Left forelimb (tissue), 1 donor: ENCODE measurements at places on chromosomes 16 and 17.

- peak; percentile 59 for DNase-seq
These were observed at the start of gene TCAP for GRCh38 chr17:39664581-39665561. TCAP (plus strand) TSS chr17:39665349; CDS start chr17:39665360, 11 bp downstream.

DNA sequence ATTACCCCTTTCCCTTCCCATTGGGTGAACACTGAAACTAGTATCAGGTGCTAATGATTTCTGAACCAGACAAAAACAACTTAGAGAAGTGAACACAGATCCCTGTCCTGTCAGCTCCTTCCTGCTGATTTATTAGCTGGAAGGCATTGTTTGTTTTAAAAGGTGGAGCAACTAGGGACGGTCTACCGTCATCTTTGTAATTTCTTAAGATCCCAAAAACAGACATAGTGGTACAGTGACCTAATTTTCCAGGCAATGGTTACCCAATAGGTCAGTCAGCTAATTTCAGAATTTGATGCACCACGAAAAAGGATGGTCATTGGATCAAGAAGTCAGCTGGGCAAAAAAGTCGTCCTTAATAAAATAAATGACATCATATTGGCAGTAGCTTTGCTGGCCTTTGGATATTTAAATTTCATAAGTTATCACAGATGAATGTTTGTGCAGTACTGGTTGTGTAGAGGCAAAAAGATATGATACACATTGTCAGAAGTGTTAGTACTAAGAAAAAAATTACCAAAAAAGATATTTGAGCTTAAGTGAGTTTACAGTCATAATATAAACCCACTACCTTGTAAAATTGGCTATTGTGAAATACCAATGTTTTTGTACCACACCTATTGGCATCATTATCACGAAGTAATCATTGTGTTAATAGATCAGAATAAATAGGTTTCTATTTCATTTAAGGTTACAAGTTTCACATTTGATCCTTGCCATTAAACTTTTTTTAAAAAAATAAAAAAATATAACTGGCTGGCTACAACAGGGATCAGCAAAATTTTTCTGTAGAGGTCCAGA, 27.2 kb upstream of the KCNJ16 start:
- no peak for DNase-seq

DNA sequence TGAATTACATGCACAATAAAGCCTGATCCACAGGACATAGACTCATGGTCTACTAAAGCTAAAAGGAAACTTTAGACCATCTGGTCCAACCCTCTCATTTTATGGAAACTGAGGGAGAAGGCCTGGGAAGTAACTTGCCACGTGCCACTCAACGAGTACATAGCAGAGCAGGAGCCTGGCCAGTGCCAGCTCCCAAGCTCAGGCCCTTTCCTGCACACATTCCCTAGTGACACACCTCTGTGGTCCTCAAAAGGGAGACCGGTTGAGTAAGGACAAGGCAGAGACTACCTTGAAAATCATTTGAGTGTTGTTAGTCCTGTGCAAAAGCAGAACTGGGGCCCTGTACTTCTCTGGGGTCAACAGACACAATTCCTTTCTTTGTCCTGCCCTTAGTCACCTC, 2.8 kb downstream of the CCL4L2 start:
- DNase-seq = no peak

DNA sequence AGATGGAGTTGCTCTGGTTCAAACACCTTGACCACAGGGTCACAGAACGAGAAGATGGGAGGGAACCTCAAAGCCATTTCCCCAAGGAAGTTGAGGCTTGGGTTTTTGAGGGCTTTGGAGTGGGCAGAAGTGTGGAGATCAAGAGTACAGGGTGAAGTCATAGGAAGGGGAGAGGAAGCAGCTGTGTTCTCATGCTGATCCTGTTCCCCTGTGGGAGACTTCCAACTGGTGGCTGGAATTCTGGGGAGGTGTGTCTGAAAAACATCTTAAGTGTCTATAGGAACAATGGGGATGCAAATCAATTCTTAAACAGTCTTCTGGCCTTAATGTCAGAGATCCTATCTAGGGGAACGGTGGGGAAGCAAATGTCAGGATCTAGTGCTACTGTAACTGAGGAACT, 38.8 kb upstream of the HSBP1 start:
- DNase-seq = no peak

DNA sequence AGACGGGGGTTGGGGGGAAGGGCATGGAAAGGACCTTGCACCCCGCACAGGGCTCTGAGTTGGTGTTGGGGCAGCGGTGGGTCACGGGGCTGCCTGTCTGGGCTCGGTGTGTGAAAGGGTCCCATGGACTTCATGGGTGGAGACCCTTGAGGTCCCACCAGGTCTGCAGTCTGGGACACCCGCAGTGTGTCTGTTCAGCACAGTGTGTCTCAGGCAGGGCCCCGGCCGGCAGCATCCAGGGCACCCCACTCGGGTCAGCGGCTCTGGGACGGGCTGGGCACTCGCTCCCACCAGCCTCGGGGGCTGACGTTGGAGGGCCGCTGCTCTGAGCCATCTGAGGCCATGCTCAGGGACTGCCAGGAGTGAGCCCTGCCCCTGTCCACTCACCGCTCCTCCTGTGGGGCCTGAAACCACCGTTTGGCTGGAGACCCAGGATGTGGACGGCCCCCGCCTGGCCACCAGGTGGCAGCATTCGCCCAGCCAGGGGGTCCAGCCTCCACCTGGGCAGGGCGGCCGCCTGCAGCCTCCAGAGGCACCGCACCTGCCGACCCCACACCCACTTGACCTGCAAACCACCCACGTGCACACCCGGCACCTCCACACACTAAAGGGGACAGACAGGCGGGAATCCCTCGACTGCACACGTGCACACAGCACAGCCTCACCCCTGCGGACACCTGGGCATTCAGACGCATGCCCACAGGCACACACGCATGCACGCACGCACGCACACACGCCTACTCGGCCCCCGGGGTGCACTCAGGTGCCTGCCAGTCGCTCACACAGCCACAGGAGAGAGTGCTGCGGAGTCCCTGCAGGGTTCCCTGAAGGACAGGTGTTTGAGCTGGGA, 10.1 kb upstream of the ZFPM1 start:
- peak; percentile 86 for DNase-seq

GRCh38 chr17:80424261-80424660, 9.3 kb downstream of the ENDOV start:
- no peak for DNase-seq

- no peak for DNase-seq
These were observed 1.3 kb downstream of the NETO2 start for GRCh38 chr16:47142486-47142820.

DNA sequence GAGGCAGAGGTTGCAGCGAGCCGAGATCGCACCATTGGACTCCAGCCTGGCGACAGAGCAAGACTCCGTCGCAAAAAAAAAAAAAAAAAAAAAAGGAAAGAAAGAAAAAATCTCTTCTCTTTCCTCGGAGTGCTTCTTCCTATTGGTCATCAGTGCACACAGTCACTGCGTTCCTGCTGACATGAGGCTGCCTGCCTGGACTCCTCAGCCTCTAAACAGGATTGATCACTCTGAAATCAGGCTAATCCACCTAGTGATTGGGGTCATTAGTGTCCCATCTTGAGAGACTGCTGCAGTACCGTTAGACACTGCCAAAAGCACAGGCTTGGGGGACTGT, 30.8 kb downstream of the PLCD3 start:
- DNase-seq = no peak

- DNase-seq = no peak
These were observed 88.2 kb upstream of the FA2H start for GRCh38 chr16:74862743-74863244.

DNA sequence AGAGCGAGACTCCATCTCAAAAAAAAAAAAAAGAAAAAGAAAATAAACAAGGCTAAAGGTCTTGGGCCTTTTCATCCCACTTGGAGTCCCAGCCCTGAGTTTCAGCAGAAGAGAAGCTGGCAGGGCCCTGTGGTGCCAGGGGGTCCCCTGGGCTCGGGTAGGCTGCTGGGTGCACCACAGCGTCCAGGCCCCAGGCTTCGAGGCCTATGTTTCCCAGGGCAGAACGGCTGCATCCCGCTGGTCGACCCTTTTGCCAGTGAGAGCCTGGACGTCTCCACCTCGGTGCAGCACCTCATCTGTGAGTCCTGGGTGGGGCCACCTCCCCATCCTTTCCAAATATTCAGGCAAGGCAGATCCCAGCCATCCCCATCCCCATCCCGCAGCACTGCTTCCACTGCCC, 2.2 kb downstream of the TMEM235 start:
- DNase-seq = no peak

GRCh38 chr17:73069841-73070240, 22.6 kb downstream of the SLC39A11 start:
- DNase-seq = no peak

DNA sequence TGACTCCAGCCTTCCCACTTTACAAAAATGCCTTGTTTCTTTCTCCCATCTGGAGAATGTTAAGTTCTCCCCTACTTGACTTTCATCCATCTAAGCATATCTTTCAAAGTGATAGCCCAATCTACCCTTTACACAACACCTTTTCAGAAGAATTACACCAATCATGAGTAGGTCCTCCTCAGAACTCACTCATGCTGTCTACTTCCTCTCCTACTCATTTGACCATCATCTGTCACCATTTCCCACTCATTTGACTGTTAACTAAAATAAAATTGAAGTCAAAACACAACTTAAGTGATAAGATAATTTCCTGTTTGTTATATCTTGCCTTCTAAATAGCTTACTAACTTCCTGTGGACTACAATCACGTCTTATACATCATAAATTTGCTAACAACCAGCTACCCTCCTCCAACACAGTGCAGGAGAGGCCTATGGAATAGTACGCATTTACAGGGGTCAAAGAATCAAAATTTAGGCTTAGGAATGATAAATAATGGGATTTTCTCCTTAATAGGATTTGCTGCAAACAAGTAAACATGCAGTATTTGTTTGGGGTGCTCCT, 16.1 kb downstream of the KCNJ16 start:
- DNase-seq = no peak

GRCh38 chr16:12504312-12504711, 299.4 kb downstream of the CPPED1 start:
- DNase-seq = no peak

DNA sequence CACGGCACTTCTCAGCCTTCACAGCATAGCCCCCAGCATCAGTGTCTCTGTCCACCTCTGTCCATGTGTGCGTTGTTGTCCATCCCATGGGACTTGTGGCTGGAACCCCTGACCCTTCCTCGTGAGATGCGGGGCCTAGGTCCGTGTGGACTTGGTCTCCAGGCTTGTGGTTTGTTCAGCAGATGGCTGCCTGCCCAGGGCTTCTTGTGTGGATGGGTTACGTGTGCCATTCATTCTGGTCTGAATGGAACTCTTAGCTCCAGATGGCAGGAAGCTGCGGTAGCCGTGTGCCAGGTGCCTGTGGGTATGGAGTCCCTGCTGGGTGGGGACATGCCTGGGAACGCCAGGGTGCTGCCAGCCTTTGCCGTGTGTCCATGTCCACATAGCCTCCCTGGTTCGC, 31.7 kb upstream of the NUDT16L1 start:
- DNase-seq = no peak
